H4 (cell line): ENCODE measurements at places on chromosomes 16 and 17.

- DNase-seq, result no peak
These were observed 30.3 kb downstream of the LDHD start for GRCh38 chr16:75086281-75086680.

GRCh38 chr16:67372664-67373063 is 20.6 kb downstream of the TPPP3 start:
- no peak for DNase-seq

- DNase-seq, result no peak
These were observed 308.4 kb downstream of the ZFHX3 start for GRCh38 chr16:72739577-72739976.

DNA sequence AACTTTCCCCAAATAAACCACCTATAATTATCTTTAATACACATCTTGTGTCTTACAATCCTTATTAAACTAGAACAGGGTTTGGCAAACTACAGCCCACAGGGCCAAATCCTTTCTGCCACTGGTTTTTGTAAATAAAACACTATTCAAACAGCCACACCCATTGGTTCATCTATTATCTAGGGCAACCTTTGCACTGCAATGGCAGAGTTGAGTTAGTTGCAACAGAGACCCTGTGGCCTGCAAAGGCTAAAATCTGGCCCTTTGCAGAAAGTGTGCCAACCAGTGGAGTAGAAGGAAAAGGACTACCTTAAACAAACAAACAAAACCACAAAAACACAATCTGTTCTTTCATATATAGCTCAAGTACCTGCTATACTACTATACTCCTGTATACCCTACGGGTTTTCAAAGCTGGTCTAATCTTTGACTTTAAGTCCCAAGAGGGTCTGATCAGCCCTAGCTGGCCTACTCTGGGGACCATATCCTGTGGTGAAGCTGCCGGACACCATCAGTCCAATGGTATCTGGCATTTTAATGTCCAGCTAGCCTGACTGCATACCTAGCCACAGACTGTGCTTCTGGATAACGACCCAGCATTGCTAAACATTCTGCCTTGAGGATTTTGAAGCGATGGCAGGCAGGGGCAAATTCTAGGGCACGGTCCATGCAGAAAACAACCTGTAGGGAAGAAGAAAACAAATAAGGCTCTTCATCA is 23.3 kb downstream of the CNP start:
- DNase-seq, result no peak

- DNase-seq, result no peak
These were observed 999 bp downstream of the XYLT1 start for GRCh38 chr16:17469741-17470181.
